ENCODE measurements at places on chromosomes 5 and 9.

DNA sequence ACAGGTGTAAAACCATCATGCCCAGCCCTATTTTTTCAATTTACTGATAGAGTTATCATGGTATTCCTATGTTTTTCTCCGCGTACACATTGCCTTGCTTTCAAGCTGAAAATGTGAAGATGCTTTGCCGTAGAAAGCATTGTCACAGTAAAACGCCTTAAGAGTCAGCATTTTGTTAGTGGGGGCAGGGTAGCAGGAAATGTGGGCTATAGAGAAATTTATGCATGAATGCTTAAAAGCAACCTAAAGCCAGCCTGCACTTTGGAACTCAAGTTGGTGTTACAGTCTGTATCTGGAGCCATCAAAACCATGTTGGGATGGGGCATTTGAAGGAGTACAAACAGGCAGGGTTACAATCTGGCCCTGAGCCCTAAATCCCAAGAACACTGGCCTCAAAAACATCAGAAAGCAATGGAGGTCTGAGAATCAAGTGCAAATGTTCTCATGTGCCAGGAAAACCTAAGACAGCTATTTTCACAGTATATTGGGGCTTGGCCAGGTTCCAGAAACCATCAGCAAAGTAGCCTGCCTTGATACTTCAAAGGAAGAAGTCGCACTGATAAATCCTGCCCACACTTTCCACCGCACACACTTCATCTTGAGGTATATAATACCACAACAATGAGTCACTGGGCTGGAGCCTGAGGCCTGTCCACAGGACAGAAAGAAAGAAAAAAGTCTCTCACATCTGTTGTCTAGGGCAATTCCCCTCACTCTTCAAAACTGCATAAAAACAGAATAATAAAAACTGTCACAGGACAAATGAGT, 313.8 kb downstream of the ENC1 start:
- peak; percentile 98 for DNase-seq

GRCh38 chr5:154783774-154784460, 28.7 kb downstream of the LARP1 start:
- no peak for DNase-seq

DNA sequence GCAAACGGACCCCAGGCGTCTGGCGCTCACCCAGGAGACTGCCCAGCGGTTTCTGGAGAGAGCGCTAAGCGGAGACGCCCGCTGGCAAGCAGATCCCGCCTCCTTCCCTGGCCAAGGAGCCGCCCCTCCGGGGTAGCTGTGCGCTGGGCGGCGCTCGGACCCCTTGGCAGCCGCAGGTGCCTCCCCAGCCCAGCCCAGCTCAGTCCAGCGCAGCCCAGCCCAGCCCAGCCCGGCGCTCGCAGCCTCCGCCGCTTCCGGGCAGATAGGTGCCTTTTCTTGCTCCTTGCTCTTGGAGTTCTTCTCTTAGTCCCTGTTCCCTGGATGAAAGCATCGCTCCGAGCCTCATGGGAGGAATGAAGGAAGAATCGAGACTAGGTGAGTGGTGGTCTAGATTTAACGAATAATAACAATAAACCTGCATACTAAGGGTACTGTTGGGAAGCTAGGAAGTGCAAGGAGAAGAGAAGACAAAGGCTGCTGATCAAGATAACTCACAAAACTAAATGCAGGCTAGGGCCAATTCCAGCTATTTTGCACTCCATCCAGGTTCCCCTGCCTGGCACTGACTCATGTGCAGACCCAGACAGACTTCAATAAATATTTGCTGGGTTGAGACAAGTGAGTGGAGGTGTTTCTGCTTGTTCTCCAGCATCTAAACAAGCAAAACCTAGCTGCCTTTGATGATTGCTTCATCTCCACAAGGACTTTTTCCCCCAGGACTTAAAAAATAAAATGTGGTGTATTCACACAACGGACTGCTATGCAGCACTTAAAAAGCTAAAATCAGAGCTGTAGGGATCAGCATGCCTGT, at the start of gene STK32A:
TSS of gene STK32A (plus strand) at position 202 of the 811 bp plus-strand sequence. CDS start 4,609 bp downstream, outside the sequence.
- DNase-seq, result no peak

DNA sequence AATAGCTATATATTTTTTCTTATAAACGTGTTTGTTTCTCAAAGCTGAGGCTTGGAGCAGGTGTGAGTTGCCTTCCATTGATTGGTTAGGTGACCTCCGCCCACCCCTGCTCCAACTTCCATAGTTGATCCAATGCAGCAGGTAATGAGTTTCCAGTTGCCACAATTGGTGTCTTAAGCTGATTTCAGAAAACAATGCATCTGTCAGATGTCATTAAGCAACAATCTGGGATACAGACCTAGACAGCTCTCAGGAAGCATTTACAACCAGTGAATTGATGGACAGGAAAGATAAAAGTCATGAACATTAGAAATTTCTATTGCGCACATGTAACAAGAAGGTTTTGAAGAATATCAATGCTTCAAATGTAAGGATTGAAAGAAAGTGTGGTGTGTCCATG, 510.5 kb downstream of the SEMA5A start:
- DNase-seq, result no peak

DNA sequence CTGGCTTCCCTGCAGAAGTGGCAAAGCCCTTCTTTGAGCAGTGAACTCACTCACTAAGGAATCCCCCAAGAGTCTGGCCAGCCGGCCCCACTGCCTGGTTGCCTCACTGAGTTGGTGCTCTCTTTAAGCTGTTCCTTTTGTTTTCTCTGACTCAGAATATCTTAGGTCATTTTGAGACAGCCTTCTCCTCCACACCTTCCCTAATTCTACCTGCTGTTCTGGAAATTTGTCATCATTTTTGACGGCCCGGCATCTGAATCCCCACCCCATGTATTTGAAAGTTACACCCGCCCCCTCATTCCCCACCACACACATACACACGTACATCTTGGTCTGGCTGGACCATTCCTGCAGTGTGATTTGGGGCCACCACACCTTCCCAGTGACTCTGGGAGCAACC, 41.8 kb downstream of the FGF1 start:
- no peak for DNase-seq

DNA sequence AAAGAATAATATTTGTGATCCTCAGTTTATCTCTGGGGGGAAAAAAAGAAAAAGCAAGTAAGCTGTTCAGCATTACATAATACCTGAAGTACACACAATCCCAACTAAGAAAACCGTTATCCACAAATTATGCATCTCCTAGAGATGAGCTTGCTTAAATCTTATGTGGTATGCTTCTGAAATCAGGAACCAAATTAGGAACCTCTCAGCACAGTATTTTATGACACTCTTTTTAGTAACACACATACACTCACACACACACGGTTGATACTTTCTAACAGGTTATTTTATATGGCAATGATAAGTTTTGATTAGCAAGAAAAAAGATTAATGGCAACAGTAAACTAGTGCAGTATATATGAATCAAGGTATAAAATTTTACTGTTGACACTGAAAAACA, 1.2 kb upstream of the ZNF510 start:
- DNase-seq, result no peak

GRCh38 chr9:114947058-114947457, 16.7 kb upstream of the TNFSF8 start:
- no peak for DNase-seq

- DNase-seq, result no peak
These were observed 464.1 kb downstream of the DMRT2 start for GRCh38 chr9:1514250-1514649.

DNA sequence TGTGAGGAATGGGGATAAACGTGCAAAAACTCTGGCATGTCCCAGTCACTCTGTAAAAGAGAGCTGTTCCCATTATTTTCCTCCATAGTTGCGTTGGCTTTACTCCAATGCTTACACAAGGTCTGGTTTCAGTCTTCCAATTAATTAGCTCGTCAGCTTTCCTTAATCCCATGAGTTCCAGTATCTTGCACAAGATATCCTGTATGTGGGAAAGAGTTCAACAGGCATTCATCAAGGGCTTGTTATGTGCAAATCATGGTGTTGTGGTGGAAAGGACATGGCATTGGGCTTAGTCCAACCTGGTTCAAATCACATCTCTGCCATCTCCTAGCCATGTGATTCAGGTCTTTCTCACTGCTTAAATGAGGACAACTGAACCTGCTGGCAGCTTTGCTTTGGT, 77.5 kb upstream of the PANK3 start:
- DNase-seq, result no peak

GRCh38 chr9:37386988-37387387, 35.5 kb upstream of the GRHPR start:
- no peak for DNase-seq

DNA sequence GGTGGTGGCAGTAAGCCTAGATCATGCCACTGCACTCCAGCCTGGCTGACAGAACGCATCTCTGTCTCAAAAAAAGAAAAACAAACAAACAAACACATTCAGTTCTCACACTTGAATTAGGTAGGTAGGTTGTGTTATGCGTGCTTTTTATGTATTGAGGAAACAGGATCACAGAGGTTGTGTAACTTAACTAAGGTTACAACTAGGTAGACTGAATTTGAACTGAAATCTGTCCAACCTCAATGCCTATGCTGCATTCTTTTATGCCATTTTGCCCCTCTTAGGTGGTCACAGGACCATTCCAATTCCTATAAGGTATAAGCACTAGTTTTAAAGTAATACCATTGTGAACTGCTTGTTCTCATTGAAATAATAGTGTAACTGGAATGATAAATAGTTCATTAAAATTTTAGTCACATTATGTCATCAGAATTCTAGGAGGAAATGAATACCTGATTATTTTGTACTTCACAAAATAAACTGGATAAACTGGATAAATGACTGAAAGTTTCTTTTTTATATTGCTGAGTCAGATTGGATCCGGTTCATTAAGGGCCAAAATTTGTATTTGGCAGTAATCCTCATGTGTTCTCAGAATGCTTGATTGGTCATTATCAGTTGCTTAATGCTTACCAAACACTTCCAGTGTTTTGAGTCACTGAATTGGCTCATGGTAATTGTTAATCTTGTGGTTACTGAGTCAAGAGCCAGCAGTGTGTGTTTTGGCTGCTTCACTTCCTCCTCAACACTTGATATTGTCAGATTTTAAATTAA, 7.1 kb downstream of the UBAP1 start:
- DNase-seq, result peak; percentile 51

GRCh38 chr5:158545949-158546530, 553.7 kb downstream of the EBF1 start:
- no peak for DNase-seq

- DNase-seq, result no peak
These were observed 53.9 kb downstream of the OSTF1 start for GRCh38 chr9:75142202-75142601.

DNA sequence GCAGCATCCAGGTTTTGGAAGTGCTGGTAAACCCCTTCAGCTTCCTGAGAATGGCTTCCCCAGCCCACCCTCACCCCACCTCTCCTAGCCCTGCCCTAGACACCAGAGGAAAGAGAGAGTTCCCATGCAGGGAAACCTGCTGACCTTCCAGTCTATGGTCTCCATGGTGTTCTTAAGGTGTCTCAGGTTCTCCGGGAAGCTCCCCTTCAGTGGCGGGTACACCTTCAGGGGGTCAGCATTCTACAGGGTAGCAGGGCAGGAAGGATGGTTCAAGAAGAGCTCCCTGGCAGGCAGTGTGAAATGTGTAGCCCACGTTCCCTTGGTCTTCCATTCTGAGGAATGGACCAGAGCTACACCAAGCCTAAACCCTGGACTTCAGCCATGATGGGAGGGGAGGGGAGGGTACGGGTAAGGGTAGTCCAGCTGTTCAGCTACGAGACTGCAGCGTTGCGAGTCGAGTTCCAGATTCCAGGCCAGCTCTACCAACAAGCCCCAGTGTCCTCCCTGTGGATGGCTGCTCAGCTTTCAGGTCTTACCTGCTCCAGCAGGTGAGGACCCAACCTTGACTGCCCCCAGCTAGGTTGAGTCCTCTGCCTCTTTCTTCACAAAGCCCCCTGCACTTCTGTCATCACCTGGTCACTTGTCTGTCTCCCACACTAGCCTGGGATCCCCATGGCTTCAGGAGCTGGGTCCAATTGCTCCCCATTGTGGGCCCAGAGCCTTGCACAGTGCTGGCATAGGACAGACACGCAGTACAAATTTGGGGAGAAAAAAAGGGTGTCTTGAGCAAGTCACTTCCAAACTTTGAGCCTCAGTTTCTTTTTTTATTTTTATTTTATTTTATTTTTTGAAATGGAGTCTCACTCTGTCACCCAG, 7.5 kb downstream of the CD74 start:
- no peak for DNase-seq
